ENCODE measurements at places on chromosomes 13 and 19.
A peak's percentile ranks its signal among the peaks of the same experiment; 100 is the strongest.

DNA sequence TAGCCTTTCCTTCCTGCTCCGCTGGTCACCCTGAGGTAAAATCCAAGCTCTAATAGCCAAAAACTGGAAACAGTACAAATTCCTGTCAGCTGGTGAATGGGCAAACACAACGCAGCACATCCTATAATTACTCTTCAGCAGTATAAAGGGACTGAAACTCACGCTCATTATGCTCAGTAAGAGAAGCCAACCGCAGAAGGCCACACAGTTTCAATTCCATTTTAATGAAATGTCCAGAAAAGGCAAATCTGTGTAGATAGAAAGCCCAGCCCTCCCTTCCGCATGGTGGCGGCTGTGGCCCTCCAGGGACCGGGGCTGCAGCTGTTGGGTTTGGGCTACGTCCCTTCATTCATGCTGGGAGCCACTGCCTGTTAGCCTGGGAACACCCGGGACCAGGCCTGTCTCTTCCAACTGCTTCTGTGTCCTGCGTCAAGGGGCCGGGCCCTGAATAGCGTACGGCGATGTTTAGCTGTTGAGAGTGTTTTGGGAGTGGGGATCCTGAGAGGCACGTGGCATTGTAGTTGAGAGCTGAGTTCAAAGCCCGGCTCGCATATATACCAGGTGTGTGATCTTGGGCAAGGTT is 23.5 kb downstream of the NKPD1 start:
- no peak for DNase-seq

DNA sequence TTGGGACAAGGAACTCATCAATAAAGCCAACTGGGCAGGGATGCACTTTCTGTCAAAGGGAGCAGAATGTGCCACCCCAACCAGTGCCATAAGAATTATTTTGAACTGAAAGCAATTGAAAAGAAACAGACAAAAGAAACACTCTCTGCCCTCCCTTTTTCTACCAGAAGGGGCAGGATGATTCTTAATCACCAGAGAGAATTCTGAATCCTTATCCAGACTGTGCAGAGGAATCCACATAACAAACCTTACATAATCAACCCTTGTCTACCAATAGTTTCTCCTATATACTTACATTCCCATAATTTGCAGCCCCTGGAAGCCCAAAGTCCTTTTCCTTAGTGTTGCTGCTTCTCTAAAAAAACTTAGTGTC is 520.7 kb upstream of the NBEA start:
- no peak for DNase-seq

- no peak for DNase-seq
Observed at GRCh38 chr13:40549500-40550094, 116.8 kb downstream of the FOXO1 start.

DNA sequence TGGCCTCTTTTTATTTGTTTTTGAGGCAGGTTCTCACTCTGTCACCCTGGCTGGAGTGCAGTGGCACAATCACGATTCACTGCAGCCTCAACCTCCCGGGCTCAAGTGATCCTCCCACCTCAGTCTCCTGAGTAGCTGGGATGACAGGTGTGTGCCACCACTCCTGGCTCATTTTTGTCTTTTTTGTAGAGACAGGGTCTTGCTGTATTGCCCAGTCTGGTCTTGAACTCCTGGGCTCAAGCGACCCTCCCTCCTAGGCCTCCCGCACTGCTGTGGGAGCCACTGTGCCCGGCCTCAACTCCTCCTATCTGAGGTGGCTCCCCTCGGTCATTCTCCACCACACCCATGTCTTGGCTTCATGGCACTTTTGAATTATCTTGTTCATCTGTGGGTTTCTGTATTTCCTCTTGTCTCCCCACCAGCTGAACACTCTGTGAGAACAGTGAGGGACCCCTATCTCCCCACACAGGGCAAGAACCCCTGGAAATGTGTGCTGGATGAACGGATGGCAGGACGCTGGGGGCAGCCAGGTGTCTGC is 7.9 kb downstream of the CKM start:
- no peak for DNase-seq

DNA sequence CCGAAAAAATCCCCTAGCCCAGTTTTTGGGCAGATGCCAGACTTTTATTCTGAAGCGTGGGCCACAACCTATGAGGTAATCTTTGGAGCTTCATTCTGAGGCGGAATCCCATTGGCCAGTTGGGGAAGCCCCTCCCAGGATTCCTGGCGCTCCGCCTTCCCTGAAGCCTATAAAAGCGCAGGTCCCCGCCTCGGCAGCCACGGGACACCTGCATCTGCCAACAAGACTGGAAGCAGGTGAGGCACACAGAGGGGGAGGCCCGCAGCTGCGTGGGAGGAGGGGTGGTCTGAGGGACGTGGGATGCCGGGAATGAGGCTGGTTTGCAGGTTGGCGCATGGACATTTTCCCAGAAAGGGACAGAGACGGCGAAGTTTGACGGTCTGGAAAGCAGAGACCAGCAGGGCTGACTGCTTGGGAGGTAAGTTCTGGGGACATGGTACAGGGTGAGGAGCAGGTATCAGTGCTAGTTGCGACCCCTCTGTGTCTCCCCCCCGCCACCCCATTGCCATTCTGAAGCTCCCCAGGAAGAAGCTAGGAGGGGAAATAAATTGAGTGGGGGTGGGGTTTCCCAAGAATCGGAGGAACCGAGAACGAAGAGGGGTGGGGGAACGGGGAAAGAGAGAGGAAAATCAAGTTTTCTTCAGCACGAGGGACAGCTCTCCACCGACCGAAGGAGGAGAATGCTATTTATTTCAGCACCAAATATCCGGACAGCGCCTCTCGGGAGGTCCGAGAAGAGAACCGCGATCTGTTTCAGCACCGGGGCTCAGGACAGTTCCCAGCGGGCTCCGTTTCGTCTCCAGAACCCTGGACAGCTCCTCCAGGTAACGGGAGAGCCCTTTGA is 22.4 kb upstream of the FEM1A start:
- peak; percentile 54 for DNase-seq

- no peak for DNase-seq
Observed at GRCh38 chr13:113864273-113864890, 506 bp upstream of the GAS6 start.

DNA sequence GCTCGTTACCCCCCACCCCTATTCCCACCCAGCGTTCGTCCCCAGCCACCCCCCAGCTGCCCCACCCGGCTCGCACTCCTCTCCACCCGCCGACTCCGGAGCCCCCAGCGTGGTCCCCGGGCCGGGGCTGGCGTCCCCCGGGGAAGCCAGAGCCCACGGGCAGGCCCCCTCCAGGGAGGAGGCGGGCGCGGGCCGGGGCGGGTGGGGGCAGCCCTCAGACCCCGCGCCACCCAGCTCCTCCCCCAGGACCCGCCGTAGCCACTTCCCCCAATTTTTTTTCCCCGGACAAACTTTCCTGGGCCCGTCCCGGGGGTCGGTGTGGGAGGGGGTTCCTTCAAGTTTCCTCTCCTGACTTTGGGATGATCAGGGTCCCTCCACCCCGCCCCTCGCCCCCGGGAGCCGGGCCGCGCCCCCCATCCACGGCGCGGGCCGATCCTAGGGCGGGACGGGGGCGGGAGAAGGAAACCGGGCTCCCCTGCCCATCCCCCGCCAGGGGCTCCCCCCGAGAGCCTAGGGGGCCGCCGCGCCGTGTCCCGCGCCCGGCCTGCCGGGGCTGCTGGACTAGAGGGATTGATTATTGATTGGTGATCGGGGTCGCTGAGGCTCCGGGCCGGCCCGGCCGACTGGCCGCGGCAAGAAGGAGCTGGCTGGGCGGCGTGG is 927 bp upstream of the TSHZ3 start:
- no peak for DNase-seq

GRCh38 chr13:48595431-48596429 is 58.0 kb upstream of the CYSLTR2 start:
- DNase-seq, result peak; percentile 12

DNA sequence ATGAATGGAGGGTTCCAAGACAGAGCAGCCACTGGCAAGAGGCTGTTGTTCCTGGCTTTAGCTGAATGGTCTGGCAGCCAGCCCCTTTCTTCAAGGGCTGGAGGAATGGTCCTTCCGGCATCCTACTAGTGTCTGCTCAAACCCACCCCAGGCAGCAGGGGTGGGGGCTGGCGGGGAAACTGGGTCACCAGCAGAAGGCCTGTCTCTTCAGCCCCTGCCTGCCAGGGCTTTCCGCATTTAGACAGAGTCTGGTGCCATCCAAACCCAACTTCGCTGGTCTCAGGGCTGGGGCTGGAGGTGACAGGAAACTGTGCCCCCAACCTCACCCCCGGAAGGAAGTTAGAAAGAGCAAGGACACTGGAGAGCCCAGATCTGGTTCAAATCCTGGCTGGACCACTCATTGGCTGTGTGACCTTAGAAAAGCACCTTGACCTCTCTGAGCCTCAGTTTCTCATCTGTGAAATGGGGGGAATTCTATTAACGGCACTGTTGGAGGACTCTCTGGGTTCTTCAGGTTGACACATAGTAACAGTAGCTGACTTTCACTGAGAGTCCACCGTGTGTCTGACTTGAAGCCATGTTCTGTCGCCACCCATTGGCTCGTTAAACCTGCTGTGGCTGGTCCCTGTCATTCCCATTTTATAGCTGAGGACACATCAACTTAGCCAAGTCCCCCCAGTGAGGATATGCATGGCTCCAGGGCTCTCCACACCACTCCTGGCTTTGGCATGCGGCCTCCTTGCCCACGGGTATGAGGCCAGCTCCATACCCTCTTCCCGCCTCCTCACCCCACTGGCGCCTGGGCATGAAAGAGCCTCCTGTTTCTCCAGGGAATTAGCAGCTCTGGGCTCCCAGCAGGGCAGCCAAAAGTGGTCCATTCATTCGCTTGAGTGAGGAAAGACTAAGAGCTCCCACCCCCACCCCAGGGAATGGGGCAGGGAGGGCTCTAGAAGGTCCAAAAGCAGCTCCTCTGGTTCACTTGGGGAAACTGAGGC is 2.5 kb upstream of the NR2C2AP start:
- no peak for DNase-seq

GRCh38 chr19:42634409-42635232 is 39.9 kb upstream of the CEACAM8 start:
- no peak for DNase-seq

DNA sequence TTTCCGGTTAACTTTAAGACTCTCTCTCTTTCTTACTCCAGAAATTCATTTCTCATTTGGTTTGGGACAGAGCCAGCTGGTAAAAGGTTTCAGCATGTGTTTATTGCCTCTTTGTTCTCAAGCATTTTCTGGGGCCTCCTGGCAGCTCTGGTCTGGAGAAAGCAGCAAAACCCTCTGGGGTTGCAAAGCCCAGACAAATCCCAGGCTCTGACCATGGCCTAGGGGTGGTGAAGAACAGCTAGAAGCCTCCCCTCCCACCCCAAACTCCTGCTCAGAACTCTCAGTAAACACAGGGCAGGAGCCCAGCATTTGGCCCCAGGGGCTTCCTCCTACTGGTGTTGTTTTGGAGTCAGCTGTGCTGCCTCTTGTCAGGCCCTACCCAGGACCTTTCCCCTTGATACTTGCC is 124.2 kb upstream of the SERP2 start:
- DNase-seq, result no peak

Measured in activated T-helper 9 cell treated with anti-CD3 and anti-CD28 coated beads, Interleukin-2, amount 50 U/mL, for 16 hours (primary cell).